ENCODE measurements at places on chromosomes 5 and 9.

GRCh38 chr9:70120834-70121510 is 77.3 kb downstream of the MAMDC2 start:
- no peak for DNase-seq

DNA sequence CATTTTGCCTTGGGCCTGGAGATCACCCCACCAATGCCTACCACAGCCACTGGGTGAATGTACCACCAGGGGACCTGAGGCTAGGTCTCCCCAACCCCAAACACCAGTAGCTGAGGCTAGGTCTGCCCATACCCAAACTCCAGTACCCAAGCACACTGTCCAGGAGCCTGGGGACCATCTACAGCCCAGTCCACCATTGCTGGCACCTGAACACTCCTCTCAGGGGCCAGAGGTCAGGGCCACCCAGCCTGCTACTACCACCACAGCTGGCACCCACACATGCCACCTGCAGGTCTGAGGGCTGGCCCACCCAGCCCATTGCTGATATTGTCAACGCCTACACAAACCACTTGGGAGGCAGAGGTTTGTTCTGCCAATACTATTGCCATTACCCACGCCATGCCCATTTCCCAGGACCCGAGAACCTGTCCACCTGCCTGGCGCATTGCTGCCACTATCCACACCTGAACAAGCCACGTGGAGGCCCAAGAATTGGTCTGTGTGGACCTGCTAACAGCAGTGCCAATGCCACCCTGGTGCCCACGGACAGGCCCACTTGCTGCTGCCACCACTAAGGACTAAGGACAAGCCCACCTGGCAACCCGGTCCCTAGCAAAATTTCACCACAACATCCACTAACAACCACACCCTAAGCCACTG is 59.2 kb downstream of the ZDHHC21 start:
- no peak for DNase-seq

DNA sequence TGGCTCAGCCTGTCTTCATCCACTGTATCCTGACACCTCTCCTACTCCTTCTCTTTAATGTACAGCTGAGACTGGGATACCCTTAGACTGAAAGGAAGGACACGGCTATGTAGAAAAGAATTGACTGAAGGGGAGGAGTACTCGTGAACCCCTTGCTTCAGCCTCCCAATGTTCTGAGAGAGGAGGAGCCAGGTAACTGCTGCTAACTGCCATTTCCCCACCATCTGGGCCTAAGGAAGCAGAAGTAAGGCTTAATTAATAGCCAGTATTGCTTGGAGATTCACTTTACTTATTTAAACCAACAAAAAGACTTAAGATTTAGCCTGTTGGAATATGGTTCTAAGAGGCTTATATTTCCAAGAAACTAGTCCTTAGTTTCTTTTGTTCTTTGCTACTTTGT is 18.8 kb upstream of the RGS3 start:
- no peak for DNase-seq

GRCh38 chr9:8085986-8086385 is 286.4 kb upstream of the DMAC1 start:
- DNase-seq = no peak

DNA sequence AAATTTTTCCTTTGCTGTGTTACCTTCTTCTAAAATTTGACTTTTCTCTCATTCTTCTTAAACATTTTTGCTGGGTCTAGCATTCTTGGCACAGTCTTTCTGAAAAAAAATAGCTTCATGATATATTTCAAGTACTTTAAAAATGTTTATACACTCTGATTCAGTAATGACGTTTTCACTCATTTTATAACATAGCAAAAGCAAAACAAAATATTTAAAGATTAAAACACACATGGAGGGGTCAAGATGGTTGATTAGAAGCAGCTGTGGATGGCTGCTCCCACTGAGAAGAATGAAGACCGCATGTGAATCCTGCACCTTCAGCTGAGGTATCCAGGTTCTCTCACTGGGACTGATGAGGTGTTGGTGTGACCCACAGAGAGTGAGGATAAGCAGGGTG is 188.2 kb downstream of the SGCD start:
- DNase-seq = no peak

GRCh38 chr5:116135344-116135743 is 50.5 kb downstream of the COMMD10 start:
- DNase-seq = peak; percentile 64

GRCh38 chr5:148853868-148854267 is 27.5 kb downstream of the ADRB2 start:
- DNase-seq = no peak

DNA sequence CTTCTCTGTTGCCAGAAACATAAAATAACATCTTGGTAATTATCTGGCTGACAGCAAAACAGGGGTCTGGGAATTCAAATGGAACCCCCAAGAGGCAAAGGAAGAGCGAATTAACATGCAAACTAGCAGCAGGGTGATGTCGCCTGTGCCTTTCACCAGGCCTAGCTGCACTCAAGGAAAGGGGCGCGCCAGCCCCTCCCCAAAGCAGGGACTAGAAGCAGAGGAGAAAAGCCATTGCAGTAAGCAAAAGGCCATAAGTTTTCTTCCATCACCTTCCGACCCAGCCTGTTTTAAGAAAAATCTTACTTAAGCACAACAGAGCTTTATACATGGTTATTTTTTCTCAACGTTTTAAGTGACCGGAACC is 539 bp downstream of the POC5 start:
- no peak for DNase-seq

DNA sequence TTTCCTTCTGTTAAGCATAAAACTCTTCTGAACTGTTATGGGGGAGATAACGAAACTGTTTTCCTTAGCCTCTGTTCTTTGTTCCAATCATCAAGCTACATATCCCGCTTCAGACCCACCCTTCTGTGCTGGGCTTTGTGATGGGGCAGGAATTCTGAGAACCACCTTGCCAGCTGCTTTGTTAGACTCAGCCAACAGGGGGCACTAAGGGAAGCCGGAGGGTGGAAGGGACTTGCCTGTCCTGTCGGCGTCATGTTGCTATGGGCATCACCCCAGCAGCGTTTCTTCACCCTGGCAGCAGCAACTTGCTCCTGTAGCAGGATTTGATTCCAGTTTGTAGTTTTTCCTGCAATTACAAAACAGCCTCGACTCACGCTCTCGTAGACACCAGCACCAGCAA is 169.1 kb downstream of the CAAP1 start:
- DNase-seq = peak; percentile 86
